NCI-H1694 (cell line): ENCODE measurements at places on chromosomes 2 and 18.

DNA sequence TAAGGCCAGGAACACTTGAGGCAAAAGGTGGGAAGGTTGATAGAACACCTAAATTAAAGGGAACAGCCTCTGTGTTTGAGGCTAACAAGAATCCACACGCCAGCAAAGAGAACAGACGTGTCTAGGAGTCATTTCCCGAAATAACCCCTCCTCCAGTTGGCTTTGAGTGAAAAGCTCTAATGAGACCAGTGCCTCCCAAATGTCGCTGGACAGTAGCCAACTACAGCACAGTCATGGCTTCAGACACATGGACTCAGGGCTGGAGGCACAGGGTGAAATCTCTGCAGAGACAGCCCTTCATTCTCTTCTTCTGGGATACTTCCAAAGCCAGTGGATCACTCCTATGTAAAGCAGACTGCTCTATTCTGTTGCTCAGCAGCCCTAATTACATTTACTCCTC is 49.6 kb downstream of the SOWAHC start:
- peak; percentile 98 for DNase-seq

- no peak for DNase-seq
These were observed 1.2 kb downstream of the TFPI start for GRCh38 chr2:187552828-187553681.

DNA sequence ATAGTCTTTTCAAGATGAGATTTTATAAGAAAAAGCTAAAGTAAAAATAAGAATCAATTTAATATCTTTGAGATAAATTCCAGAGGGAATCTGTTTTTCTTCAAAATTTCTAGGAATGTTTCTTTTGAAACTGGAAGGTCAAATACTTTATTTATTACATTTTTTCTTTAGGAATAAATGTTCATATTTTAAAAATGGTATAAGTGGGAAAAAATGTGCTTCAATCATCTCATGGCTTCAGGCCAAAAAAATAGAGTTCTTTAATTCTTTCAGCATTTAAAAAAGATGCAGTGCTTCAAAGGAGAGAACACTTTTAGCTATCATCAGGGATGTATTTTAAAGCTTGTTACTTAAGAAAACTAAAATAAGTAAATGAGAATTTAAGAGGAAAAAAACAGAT is 110.6 kb downstream of the NEB start:
- DNase-seq: no peak

- DNase-seq: no peak
These were observed 236.4 kb downstream of the PIEZO2 start for GRCh38 chr18:10912790-10913545.

DNA sequence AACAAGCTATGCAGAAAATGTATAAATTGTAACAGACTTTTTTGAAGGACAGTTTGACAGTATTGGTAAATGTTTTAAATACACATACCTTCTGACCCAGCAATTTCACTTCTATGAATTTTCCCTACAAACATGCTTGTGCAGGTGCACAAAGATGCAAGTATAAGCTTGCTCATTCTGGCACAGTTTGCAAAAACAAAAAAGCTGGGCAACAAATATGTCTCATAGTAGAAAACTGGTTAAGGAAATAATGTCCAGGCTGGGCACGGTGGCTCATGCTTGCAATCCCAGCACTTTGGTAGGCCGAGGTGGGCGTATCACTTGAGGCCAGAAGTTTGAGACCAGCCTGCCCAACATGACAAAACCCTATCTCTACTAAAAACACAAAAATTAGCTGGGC is 96.9 kb upstream of the NEDD4L start:
- DNase-seq: no peak

GRCh38 chr18:41613003-41613609 is 341.9 kb upstream of the PIK3C3 start:
- no peak for DNase-seq

- DNase-seq: no peak
These were observed 18.1 kb downstream of the VIL1 start for GRCh38 chr2:218436992-218437391.

DNA sequence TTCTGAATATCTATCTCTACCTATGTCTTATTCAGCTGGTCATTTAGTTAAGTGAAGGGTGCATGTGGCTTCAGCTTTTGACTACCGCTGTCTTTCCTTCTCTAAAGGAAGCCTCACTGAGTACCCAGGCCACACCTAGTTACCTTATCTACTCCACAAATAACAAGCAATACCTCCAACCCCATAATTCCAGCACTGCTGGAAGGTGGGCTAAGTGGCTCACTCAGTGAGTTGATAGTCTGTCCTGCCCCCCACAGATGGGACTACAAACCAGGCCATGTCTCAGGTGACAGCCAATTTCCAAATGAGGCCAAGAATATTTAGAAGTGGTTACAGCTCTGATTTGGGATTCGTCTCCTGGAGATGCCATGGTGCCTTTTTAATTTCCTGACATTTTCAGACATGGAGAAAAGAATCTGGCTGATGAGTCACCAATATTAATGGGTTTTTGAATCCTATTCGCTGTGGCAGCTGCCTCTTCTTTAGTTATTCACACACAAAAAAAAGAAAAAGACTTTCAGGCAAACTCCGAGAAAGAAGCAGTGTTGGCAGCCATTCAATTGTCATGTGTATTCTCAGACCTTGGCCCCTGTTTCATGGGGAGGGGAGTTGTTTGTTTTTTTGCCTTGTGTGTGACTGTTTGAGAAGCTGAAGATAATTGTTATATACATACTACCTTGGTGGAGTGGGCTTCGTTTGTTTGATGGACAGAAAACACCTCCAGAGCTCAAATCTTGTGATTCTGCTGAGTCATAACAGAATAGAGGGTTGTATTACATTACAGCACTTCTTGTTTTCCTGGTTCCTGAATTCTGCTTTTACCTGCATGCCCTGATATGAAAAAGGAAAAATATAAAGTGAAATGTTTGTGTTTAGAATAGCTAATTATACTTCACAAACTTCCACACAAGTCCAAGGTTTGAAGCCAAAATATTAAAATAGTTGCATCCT is 64.2 kb downstream of the SCG2 start:
- DNase-seq: no peak

DNA sequence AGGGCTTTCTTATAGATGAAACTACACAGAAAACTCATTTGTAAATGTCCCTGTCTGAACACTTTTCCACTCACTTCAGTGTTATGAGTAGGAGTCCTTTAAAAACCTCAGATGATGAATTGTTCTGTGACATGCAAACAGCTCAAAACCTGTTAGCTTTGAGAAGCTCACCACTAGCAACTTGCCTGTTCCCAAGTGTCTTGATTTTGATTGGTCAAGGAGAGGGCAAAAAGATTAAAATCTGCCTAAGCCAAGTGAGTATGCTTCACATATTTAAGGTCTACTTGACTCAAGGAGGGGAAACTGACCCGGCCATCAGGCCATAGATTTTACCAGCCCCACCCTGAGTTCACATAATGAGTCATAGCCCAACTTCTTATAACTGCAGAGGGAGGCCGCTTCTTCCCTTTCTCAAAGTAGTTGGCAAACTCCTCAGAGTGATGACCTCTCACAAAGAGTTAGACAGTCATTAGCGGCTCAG is 45.2 kb upstream of the MEIS1 start:
- DNase-seq: no peak

GRCh38 chr2:98454500-98455235 is 10.0 kb downstream of the INPP4A start:
- no peak for DNase-seq

DNA sequence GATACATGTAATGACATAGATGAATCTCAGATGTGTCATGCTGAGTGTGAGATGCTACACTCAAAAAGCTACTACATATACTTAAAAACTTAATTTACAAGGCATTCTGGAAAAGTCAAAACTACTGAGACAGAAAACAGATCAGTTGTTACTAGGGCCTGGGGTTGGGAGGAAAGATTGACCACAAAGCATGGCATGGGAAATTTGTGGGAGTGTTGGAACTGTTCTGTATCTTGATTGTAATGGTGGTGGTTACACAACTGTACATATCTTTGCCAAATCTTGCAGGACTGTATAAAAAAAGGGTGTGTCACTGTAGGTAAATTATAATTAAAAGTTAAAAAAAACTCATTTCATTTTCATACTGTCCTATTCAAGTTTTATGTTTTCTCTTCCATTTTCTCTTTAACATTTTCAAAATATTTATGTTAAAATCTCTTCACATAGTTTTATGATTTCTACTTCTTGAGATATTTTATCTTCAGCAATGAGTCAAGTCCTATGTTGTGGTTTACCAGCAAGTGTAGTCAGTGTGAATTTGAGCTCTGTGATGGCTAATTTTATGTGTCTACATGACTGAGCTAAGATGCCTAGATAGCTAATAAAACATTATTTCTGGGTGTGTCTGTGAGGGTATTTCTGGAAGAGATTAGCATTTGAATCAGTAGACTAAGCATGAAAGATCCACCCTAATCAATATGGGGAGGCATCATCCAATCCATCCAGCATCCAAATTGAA is 58.6 kb upstream of the VRK2 start:
- DNase-seq: no peak

- peak; percentile 95 for DNase-seq
These were observed 330.4 kb downstream of the LPIN1 start for GRCh38 chr2:12076810-12077209.

- DNase-seq: no peak
These were observed 23.1 kb downstream of the CYP27C1 start for GRCh38 chr2:127196998-127197397.

DNA sequence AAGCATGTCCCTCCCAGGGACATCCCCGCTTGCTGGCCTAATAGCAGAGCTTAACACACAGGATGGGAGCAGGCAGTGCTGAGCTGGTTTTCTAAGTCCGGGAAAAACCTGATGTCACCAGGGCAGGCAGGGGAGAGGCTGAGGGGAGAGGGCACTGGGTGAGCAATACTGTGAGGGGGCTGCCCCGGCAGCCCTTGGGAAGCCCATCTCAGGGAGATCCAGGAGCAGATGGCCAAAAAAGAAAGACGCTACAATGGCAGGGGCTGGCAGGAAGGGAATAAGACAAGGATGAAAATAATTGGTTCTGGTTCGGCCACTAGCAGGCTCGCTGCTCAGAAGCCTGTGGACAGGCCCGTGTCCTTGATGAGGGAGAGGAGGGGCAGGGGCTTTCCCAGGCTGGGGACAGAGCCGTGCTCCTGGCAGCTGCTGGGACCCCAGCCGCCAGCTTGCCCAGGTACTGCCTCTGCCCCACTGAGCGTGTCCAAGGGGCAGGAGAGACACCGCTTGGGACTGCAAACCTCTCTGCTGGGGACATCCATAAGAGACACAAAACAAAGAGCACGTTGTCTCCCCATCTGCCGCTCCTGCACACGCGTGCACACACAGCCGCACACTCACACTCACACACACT is 30.2 kb downstream of the SMAD7 start:
- DNase-seq: no peak

DNA sequence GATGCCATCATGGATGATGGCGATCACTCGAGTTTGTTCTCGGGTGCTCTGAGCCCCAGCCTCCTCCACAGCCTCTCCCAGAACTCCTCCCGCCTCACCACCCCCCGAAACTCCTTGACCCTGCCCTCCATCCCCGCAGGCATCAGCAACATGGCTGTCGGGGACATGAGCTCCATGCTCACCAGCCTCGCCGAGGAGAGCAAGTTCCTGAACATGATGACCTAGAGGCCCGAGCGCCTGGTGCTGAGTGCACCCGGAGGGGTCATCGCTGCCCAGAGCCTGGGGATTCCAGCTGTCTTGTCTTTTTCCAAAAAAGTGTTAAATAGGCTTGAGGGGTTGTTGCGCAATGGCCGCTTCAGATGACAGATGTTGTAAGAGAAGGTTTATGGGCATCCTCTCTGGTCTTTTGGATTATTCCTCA is 254.8 kb downstream of the GLI2 start:
- DNase-seq: no peak

DNA sequence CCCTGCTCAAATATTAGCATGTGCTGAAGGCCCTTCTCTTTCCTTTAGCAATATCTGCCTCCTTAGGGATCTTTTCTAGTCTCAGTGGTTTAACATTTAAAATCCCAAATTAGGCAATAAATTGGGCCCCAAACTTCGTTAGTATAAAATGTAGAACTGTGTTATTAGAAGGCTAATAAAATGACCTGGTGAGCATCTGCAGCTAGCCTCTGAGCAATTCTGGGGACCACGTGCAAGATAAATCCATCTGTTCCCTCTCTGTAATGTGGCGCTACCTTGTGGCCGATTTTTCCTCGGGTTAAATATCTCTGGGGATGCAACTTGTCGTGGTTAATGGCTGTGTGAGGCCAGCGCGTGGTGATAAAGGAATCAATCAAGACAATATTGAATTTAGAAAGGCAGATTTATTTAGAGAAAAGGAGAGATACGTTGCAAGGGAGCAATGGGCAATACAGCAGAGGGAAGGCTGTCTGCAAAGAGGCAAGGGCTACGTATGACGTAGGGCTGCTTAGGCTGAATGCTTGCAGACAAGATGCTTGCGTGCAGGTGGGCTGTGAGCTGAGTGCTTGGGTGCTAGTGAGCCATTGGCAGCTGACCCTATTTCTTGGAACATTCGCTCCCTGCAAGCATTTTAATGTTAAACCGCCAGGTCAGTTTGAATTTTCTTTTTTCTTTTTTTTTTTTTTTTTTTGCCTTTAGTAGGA is 18.5 kb upstream of the IL36G start:
- DNase-seq: no peak

- no peak for DNase-seq
These were observed 22.6 kb upstream of the FAP start for GRCh38 chr2:162265666-162266459.

- DNase-seq: no peak
These were observed 35.3 kb downstream of the GALNT1 start for GRCh38 chr18:35616664-35617423.

- DNase-seq: no peak
These were observed 182.4 kb downstream of the CTNNA2 start for GRCh38 chr2:79695248-79695647.

DNA sequence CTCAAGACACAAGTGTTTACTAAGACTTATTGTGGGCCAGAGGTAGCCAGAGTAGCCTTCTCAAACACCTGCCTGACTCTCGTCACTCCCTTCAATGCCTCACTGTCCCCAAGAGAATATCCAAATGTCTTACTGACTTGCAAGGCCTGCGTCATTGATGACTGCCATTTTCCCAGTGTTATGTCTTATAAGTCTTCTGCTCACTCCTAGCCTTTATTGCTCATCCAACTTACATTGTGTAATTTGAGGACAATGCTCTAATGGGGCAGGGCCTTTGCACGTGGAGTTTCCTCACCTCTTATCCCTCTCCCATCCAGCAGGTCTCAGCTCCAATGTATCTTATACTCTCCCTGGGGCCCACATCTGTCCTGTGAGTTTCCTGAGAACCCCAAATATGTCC is 10.1 kb upstream of the CD226 start:
- no peak for DNase-seq
